Activated CD4-positive, alpha-beta memory T cell treated with anti-CD3 and anti-CD28 coated beads for 36 hours (primary cell): ENCODE measurements at places on chromosomes 1 and 21.
A peak's percentile ranks its signal among the peaks of the same experiment; 100 is the strongest.

GRCh38 chr1:212487774-212488435, 55.2 kb downstream of the NENF start:
- DNase-seq: no peak

DNA sequence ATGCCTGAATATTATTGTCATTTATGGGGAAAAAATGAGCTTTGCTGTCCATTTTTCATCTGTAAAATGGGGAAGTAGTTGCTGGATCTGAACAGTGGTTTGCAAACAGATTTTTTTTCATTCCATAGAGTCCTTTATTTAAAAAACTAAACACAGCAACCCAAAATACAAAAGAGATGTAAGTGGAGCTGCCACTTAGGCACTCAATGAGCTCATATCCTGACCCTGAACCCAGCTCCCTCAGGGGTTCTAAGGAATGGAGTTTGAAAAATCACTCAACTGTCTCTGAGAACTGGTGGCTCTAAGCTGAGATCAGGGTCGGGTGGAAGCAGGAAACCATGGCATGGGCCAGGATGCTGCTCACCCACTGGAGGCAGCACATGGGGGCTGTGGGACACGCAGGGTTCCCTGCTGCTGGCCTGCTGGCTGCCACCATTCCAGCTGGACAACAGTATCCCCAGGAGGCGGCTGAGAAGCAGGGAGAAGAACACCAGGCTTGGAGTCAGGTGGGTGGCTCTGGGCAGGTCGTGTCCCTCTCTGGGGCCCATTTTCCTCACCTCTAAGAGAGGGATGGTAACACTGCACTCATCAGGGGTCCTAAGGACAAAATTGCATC, 9.6 kb upstream of the ECE1 start:
- no peak for DNase-seq

DNA sequence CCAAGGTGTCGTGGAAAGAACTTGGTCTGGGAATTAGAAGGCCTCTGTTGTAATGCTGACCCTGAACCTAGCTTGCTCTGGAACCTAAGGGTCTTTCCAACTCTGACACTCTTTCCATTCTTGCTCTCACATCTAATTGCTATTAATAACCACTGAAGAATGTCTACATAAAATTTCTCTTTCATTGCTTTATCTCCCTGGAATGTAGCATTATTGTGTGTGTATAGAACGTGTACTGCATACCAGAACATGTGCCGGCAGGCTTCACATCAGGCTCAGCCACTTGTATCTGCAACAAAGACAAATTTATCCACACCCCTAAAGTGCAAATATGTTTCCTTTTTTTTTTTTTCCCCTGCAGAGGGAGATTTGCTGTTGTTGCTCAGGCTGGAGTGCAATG, 13.9 kb upstream of the LAX1 start:
- no peak for DNase-seq

- no peak for DNase-seq
Observed at GRCh38 chr1:208029381-208030287, 118.7 kb upstream of the CD34 start.

DNA sequence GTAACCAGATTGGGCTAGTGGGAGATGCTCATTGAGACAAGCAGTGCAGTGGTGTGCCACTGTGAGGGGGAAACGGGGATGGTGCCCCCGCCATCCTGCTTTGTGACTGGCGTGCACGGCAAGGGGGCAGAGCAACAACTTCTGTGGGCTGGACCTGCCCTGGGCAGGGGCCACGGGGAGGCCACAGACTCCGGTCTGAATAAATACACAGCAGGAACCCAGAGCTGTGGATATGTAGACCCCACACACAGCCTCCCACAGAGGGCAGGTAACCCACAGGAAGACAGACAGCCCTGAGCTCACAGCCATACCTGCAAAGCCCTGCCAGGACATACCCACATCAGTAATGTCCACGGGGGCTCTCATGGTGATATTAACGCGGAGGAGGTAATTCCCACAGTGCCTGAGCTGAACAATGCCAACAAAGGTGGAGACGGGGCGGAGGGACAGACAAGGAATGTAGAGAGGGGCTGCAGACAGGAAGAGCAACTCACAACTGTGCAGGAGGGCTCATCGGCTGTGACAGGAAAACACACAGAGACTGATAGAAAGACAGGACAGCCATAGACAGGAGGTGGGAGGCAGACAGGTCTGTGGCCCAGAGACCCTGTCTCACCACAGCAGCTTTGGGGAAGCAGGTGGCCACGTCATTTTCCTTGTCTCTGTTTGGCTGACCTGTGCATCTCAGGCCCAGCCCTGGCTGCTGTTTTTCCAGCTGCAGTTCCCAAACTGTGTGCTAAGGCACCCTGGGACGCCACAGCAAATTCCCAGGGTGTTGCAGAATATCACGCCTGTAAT, 4.9 kb upstream of the WNT3A start:
- peak; percentile 5 for DNase-seq

- DNase-seq: no peak
Observed at GRCh38 chr1:30449428-30450147, 273.8 kb downstream of the MATN1 start.

DNA sequence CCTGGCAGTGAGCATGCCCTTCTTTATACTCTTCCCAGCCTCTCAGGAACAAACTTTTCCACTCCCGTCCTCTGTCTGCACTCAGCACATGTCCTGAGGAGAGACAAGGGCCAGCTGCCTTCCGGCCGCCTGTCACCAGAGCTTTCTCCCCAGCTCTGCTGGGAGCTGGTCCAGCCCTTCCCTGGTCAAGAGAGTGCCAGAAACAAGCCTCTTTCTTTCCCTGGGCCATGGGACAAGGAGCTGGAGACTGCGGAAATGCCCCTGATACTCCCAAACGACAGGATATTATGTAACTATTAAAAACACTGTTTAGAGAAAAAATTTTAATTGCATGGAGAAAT, 10.4 kb downstream of the LAMB3 start:
- no peak for DNase-seq

DNA sequence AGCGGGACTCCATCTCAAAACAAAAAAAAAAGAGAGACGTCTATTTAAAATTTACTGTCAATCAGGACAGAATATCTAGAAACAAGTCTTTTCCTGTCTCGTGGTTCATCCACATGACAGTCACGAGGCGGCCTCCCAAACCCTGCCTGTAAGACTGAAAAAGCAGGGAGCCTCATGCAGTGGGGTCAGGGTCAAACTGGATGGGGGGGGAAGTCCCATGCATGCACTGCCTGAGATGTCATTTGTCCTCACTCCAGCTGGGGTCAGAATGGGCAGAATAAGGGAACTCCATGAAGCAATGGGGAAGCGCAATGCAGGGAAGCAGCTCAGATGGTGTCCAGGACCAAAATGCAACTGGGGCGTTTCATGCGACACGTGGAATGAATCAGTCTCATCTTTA, 85.5 kb downstream of the PIK3CD start:
- DNase-seq: no peak

GRCh38 chr1:94084547-94084946, 36.4 kb downstream of the ABCA4 start:
- DNase-seq: no peak

- no peak for DNase-seq
Observed at GRCh38 chr1:19049128-19049768, 92.8 kb upstream of the IFFO2 start.

GRCh38 chr21:25215698-25216384, 391.4 kb downstream of the MRPL39 start:
- DNase-seq: no peak

DNA sequence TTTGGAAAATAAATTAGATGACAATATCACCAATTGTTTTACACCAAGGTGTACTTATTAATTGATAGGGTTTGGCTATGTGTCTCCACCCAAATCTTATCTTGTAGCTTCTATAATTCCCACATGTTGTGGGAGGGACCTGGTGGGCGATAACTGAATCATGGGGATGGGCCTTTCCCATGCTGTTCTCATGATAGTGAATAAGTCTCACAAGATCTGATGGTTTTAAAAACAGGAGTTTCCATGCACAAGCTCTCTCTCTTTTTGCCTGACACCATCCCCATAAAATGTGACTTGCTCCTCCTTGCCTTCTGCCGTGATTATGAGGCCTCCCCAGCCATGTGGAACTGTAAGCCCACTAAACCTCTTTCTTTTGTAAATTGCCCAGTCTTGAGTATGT, 131.0 kb upstream of the LMO4 start:
- DNase-seq: no peak

- DNase-seq: no peak
Observed at GRCh38 chr1:154611150-154611862, 3.3 kb upstream of the ADAR start.

DNA sequence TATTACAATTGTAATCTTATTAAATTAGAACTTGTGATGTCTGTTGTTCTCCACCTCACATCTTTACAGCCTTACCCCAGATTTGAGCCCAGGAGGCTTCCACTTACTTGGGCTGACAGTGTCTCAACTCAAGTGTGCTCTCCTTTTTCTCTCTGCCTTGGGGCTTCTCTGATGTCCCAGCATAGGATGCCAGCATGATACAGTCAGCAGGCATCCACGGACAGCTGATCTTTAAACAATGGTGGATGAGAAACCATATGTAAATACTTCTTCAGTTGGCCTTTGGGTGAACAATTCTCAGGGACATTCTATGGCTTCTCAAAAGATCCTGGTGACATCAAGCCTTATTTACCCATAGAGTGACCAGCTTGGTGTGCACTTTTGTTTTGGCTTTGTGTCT, 107.6 kb upstream of the GORAB start:
- no peak for DNase-seq

DNA sequence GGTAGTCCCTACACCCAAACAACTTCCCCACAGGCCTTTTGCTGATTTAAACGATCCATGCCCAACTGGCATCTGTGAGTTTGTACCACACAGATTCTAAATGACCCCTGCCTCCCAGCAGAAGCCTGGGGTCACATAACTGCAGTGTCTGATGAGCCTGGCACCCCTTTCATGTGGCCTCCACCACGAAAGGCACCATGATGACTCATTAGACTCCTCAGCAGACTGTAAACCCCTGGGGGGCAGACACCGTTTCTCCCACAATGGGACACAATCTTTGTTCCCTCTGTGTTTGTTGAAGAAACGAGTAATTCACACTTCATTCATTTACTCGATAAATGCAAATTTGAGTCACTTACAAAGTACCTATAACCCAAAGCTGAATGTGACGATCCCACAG, 81.6 kb downstream of the CCDC185 start:
- DNase-seq: no peak

- DNase-seq: no peak
Observed at GRCh38 chr1:161158316-161159010, 837 bp upstream of the USP21 start.

GRCh38 chr1:117967881-117968280, 38.3 kb downstream of the WDR3 start:
- DNase-seq: no peak

DNA sequence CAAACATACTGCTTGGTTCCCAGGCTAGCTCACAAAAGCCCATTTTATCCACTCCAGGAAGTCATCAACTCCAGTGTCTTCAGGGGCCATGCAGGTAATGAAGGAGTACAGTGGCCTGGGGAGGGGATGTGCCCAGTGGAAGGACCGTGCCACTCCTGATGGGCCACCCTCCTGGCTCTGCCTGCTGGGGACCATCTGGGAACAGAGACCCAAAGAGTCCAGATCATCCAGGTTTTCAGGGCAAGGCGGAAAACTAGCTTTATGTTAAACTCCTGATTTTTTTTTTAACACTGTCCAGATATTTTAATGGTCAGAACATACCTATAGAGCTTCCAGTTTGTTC, 75.6 kb downstream of the CD46 start:
- no peak for DNase-seq

GRCh38 chr21:42565886-42566523, 52.4 kb downstream of the SLC37A1 start:
- DNase-seq: peak; percentile 3

- DNase-seq: no peak
Observed at GRCh38 chr1:219387211-219387610, 213.5 kb downstream of the LYPLAL1 start.

DNA sequence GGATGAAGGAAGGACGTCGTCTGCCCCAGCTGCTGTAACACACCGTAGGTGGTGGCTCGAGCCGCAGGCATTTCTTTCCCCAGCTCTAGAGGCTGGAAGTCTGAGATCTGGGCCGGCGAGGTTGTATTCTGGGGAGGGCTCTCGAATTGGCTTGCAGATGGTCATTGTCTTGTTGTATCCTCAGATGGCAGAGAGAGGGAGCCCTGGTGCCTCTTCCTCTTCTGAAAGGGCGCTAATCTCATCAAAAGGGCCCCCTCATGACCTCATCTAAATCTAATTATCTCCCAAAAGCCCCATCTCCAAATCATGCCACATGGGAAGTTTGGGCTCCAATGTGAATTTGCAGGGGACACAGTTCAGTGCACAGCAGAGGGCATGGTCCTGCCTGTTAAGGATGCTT, 109.0 kb downstream of the SIK1 start:
- DNase-seq: no peak

GRCh38 chr1:231847612-231848397, 221.2 kb downstream of the DISC1 start:
- DNase-seq: no peak

DNA sequence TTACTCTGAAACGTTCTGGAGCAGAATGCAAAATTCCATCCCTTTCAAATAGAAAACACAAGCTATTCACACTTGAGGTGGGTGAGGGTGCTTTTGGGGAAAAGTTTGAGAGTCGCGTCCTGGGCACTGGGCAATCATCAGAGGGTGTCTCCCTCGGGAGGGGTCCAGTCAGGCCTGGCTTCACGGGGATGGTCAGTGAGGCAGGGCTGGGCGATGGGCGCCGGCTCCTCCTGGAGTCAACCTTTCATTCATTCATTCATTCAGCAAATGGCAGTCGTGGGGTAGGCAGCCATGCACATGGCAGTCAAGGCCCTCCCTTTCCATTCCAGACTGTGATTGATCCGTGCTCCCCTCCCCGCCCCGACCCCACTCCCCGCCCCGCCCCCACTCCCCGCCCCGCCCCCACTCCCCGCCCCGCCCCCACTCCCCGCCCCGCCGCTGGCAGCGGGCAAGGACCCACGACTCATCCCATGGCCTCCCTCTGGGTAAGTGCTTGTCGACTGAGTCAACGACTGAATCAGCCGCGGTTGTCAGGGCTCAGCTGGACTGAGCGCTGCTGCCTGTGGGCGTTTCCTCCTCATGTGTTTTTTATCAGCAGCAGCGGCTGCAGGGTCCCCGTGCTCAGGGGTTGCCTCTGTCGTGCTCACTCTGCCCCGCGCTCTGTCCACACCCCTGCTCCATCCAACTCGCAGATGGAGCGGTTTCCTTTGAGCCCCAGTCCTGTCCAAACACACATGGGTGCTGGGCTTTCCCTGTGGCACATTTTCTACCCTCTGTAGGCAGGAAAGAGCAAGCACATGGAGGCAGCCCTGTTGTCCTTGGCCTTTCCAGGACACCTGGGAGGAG, 12.5 kb upstream of the SPSB1 start:
- peak; percentile 88 for DNase-seq

DNA sequence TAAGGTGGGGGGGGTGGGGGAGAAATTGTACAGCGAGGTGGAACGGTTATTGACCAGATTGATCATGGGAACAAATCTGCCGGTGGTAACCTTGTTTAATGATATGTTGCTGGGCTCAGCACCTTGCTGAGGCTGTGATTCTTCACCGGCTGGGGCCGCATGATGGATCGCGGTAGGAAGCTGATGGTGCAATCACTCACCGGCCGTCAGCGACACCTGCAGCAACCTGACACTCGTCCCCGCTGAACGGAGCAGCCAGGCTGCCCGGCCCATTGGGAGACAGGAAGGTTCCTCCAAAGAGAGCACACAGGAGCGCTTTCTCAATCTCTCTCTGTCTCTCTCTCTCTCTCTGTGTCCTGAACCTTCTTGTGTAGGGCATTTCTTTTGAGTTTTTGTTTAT, 128.5 kb upstream of the RRP15 start:
- no peak for DNase-seq

- no peak for DNase-seq
Observed at GRCh38 chr21:38326429-38326828, 69.6 kb downstream of the KCNJ15 start.

- no peak for DNase-seq
Observed at GRCh38 chr1:156259805-156260204, 11.9 kb upstream of the PAQR6 start.
